ENCODE measurements at places on chromosomes 6 and 20. TPM values are rescaled to one million over a fixed set of nuclear protein-coding genes. Genes with fewer than 3 reads are reported as not detected.

Gene STX16
- 23.7 TPM for polyA plus RNA-seq

Gene NHLRC1
- 4.7 TPM for polyA plus RNA-seq

Gene RAB32
- polyA plus RNA-seq, result 0.93 TPM

Gene SLC17A1
- polyA plus RNA-seq, result not detected

Gene TBPL1
- polyA plus RNA-seq, result 70.1 TPM

Data from naive B cell (primary cell).